Uterus (tissue), 4 donors: ENCODE measurements at places on chromosomes 5 and 9.

GRCh38 chr5:133847301-133847700 lies 121.1 kb downstream of the C5orf15 start:
- no peak for DNase-seq

GRCh38 chr9:137731947-137732813 lies 113.4 kb downstream of the EHMT1 start:
- no peak for DNase-seq

- DNase-seq: no peak
Measured at GRCh38 chr5:138186002-138186447, 7.1 kb downstream of the KIF20A start.

DNA sequence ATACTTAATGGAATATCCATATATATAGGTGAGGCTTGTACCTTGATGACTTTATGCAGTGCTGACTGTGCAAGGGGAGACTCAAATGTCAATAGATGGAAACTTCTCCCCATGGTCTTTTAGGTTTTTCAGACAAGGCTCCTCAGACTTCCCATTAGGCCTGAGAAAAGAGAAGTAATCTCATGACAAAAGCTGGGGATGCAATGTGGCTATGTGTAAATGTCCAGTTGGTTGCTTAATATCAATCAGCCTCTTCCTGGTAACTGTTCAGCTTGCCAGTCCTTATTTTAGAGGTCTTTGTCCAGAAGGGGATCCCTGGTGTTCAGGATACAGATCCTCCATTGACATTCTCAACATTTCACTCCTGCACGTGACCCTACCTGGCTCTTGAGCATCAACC lies 621.1 kb upstream of the CDH18 start:
- no peak for DNase-seq

DNA sequence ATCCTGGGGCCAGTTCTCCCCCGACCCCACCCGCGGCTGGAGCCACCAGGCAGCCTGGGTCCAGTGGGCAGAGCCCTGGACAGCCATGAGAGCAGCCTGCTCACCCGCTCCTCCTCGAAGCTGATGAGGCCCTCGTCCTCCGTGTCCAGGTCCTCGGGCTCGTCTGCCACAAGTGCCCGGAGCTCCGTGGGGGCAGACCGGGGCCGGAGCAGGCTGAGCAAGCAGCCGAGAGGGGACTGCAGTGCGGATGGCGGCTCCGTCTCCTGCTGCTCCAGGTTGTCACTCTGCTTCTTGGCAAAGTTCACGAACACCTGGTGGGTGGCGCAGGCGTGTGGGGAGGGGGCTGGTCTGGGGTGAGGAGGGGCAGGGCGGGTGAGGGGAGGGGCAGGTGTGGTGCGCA lies 11.9 kb upstream of the CLIC3 start:
- no peak for DNase-seq

DNA sequence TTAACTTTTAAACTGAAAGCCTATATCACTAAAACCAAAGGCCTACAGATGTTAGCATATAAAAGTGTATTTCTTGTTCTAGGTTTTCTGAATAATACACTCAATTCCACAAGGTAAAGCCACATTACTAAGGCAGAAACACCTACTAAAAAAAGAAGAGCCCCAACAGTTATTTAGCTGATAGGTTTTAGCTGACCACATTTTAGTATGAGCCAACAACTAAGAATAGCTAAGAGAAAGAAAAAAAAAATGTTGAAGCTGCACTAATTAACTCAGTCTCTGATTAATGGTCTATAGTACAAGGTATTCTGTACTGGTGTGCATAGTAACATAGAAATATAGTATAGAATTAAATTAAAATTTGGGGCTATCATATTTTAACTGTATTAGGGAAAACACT lies 23.5 kb downstream of the ZFR start:
- no peak for DNase-seq

DNA sequence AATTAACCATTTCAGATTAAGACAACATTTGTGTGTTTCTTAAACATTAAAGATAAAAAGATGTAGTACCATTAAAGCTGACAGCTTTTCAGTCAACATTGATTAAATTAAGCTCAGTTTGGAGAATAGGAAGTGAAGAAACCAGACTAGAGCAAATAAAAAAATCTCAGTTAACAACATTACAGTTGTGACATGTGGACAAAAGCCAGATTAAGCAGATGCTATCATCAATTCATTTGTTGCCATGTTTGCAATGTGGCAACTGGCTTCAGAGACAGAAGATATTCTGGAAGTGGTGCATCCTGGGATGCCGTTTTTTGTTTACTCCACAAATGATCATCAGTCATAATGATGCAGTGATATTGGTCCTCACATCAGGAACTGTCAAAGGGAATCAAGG lies 70.3 kb upstream of the CNTLN start:
- no peak for DNase-seq

GRCh38 chr9:90073186-90073945 lies 468.6 kb downstream of the GADD45G start:
- no peak for DNase-seq

- DNase-seq: no peak
Measured at GRCh38 chr9:87813119-87813463, 69.6 kb upstream of the SPATA31E1 start.

GRCh38 chr9:132162764-132163456 lies 1.1 kb downstream of the NTNG2 start:
- no peak for DNase-seq

- DNase-seq: no peak
Measured at GRCh38 chr5:133878236-133878555, 90.2 kb downstream of the C5orf15 start.

GRCh38 chr5:94283093-94283492 lies 335.3 kb downstream of the KIAA0825 start:
- no peak for DNase-seq

DNA sequence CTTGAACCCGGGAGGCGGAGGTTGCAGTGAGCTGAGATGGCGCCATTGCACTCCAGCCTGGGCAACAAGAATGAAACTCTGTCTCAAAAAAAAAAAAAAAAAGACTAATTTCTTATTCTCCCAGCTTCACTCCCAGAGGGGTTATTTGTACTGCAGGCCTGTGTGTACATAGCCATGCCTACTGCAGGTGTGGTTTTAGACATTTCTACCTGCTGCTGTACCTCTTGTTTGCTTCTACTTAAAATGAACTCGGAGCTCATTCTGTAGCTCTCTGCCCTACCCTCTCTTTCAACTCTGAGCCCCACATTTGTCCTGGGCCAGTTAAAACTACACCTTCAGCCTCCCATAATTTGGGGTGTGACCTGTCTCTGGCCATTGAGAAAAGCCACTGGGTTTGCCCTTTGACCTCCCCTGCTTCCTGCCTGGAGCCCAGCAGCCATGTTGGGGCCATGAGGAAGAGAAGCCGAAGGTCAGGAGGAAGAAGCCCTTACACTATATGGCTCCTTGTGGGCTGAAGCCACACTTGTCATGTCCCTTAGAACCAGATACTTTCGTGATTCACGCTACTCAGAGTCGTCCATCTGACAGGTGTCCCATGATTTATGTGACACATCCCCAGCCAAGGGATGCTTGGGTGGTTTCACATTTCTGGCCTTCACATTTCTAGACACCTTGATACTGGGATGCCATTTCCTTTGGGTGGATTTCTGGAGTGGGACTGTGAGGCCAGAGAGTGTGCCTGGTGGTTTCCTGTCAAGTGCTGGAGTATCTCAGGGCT lies 9.4 kb upstream of the CARD19 start:
- DNase-seq: peak; percentile 5

- DNase-seq: no peak
Measured at GRCh38 chr9:123924727-123925126, 5.2 kb downstream of the DENND1A start.

DNA sequence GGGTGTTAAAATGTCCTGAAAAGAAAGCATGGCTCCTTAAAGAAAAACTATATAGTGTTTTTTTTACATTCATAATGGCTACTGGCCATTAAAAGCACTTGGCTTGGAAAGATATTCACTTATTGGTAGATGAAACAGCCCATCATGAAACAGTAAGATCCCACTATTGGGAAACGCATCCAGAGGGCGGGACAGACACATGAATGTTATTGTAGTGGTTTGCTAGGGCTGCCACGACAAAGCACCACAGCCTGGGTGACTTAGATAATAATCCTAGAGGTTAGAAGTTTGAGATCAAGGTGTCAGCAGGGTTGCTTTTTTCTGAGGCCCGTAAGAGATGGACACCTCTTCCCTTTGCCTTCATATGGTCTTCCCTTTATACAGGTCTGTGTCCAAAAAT lies 139.4 kb upstream of the ANKH start:
- no peak for DNase-seq

DNA sequence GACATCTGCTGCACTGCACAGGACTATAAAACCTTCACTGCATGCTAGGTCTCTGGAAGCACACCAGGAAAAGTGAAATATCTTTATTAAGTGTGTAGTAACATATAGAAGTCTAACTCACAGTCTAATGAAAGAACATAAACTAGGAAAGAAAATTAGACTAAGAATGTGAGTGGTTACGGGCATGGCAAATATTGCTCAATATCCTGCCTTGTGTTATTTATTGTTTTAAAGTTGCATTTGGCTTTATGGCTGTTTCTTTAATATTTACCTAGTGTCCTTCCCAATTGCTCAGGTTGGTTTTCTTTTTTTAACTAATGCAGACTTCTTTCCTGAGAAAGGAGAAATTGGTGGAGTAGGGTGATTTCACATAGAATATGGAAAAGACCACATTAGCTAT lies 342.4 kb downstream of the KIAA0825 start:
- no peak for DNase-seq

DNA sequence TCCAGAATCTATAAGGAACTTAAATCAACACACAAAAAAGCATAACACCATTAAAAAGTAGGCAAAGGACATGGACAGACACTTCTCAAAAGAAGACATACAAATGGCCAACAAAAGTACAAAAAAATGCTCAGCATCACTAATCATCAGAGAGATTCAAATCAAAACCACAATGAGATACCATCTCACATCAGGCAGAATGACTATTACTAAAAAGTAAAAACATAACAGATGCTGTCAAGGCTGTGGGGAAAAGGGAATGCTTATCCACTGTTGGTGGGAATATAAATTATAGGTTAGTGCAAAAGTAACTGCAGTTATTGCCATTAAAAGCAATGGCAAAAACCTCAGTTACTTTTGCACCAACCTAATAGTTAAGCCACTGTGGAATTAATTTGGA lies 32.2 kb upstream of the SPATA31D4 start:
- no peak for DNase-seq

DNA sequence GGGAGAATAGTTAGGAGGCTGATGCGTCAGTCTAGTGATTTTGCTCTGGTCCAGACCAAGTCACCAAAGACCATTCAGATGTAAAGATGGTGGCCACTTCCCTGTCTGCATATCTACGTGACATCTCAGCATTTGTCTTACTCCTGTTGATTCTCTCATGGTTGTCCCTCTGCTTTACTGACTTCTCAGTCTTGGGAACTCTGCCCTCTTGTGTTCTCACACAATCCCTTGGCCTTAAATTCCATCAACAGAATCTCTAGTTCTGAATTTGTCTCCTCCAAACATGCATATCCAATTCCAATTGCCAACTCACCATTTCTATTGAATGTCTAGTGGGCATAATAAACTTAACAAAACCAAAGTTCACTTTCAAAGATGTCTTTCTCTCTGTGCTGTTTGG lies 147.8 kb downstream of the SLC24A2 start:
- no peak for DNase-seq

DNA sequence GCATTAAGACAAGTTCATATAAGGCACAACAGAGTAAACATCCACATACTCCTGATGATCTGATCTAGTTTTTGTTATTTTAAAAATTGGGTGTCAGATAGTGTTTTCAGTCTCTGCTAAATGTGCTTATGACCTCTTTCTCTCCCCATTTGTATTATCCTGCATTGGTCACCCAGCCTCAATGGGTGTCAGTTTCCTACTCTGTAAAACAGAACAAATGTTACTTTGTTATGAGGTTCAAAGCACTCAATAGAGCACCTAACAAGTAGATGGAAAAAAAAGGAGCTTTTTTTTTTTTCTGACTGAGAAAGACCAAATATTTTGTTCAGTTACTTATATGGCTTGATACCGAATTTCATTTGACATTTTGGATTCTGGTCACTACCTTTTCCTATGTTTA lies 33.6 kb upstream of the RASGRF2 start:
- DNase-seq: no peak

DNA sequence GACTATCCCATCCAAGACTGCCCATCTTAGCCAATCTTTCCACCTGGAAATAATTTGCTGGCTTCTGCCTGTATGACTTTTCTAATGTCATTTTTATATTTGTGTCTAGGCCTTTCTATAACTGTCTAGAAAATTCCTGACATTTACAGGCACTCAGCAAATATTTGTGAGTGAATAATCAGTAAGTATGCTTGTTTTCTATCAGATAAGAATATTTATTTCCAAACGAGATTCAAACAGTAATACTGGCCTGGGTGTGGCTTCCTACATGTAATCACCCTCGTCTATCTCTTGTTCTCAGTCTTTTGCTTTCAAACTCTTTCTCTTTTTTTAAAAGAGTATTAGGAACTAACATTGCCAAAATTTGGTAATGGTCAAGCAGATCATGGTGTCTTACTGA lies 466.2 kb downstream of the RAB3C start:
- no peak for DNase-seq

DNA sequence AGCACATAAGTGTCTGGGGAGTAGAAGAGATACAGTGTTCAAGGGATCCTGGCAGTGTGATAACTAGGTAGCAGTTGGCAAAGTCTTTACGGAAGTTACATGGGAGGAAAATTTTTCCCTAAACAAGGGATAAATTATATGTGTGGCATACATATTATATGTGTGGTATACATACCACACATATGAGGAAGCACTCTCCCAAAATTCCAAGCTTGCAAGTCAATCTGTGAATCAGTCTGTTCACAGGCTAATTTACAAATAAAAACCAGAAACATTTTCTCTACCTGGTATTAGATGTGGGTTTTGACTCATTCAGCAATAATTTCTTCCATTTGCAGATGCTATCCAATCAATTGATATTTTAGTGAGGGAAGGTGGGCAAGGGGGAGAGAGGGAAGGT lies 110.0 kb downstream of the ISOC1 start:
- no peak for DNase-seq

- DNase-seq: peak; percentile 44
Measured at GRCh38 chr9:114282926-114283325, 40.0 kb upstream of the ORM1 start.

GRCh38 chr5:75964008-75964407 lies 119.2 kb upstream of the SV2C start:
- DNase-seq: no peak

GRCh38 chr5:139636975-139637408 lies 11.2 kb upstream of the CXXC5 start:
- DNase-seq: no peak

- DNase-seq: peak; percentile 91
Measured at GRCh38 chr9:127897193-127897692, 2.2 kb downstream of the ST6GALNAC6 start.

GRCh38 chr9:130431536-130432303 lies 13.0 kb upstream of the ASS1 start:
- no peak for DNase-seq

DNA sequence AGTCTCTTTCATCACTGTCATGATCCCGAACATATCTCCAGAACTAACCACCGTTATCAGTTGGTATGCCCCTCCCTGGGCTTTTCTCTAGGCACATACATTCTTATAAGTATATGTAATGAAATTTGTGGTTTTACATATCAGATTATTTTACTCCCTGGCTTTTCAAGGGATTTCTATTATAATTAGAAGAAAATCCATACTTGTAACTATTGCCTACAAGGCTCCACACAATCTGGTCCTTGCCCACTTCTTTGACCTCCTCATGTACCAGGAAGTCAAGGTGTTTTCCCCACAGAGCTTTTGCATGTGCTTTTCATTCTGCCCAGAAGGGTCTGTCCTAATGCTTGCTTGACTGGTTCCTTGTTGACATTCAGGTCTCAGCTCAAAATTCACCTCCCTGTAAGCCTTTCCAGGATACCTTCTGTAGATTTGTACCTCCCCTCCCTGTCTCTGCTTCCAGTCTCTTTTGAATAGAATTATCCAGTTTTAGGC lies 33.6 kb upstream of the HSD17B4 start:
- DNase-seq: no peak
